NCI-H446 treated with DMSO at 0.1 percent for 48 hours (cell line): ENCODE measurements at places on chromosomes 5 and 9.

GRCh38 chr5:42689391-42689790 lies 67.2 kb upstream of the CCDC152 start:
- DNase-seq = no peak

GRCh38 chr5:161274951-161275350 lies 271.6 kb downstream of the GABRB2 start:
- no peak for DNase-seq

DNA sequence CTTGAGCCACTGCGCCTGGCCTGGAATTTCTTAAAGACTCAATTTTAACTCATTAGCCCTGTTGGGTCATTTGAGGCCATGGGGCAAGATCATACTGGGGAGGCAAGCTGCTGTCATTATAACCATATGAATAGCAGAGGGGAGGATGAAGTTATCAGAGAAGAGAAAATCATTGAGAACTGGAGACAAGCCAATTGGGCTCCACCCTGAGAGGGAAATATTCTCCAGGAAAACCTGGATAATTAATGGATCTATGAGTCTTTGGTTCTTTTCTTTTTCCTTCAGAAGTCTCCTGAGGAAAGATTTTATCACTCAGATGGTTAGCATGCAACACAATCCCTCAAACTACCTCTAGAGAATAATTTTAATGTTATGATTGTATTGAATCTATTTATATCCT lies 569.6 kb upstream of the TUSC1 start:
- DNase-seq = no peak

- DNase-seq = no peak
Observed at GRCh38 chr9:112072721-112073638, 102.1 kb downstream of the SUSD1 start.

GRCh38 chr5:9057406-9058000 lies 488.4 kb downstream of the SEMA5A start:
- DNase-seq = no peak

DNA sequence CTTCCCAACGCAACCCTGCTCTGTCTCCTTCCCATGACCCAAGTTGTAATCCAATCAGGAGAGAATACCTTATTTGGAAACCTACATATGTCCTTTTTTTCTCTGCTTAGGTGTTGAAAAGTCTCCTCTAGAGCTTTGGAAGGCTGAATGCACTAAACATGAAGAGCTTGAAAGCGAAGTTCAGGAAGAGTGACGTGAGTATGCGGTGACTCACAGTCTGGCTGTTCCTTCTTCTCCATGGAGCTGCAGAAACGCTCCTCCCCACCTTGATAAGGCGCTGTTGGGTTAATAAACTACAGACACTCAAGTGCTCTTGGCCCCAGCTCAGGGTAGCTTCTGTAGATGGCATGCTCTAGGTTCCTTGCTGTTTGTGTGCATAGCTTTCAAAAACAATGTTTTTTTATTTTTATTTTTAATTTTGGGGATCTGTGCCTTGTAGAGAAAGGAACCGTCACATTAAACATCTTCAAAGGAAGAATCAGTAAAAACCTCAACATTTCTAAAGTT lies 30.7 kb downstream of the RAI14 start:
- DNase-seq = no peak

- DNase-seq = no peak
Observed at GRCh38 chr5:31153521-31153920, 40.0 kb upstream of the CDH6 start.

- DNase-seq = no peak
Observed at GRCh38 chr9:115015018-115015635, 84.7 kb upstream of the TNFSF8 start.

DNA sequence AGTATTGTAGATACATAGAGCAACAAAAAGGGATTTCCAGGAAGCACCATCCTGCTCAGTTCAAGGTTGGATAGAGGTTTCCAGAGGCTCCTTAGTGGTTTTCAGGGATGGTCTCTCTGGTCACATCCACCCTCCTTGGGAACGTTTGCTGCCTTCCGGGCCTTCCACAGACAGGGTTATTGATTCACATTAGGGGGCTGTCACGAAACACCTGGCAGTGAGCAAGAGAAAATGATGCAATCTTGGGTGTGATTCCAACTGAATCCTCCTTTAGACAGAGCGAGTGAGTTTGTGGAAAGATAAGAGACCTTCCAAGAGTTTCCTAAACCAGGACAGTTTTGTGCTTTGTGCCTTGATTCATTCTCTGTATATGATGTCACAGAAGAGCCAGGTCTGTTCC lies 43.8 kb upstream of the CTSL start:
- no peak for DNase-seq

DNA sequence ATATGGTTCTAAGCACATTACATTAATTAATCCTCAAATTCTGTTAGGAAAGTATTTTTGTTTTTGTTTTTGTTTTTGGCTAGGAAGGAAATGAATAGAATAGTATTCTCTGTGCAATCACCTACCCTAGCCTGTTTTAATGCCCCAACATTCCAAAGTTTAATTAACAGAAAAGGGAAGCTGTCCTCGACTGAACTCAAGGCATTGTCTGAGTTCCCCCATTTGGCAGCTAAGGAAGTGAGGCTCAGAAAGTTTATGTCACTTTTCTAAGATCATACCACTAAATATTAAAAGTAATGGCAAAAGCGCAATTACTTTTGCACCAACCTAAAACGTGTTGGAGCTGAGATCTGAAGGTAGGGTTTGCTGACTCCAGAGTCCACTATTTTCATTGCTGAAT lies 59.8 kb downstream of the FGF1 start:
- DNase-seq = no peak

GRCh38 chr5:50995285-50995942 lies 329.0 kb downstream of the PARP8 start:
- no peak for DNase-seq

GRCh38 chr9:120310035-120310434 lies 269.9 kb downstream of the CDK5RAP2 start:
- DNase-seq = no peak

DNA sequence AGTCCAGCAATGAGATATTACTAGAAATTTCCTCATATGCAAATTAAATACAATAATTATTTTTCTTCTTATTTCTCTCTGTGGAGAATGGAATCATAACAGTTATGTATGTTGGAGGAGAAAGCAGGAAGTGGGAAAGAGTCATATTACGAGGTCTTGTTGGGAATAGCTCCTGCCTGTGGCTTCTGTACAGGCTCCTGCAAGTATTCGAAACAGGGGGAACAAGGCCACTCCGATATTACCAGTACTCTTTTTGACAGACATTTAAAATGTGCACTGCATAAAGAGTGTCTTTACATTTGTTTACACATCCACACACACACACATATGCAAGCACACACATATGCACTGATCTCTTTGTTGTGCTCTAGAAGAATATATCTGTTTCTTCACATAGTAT lies 812.0 kb upstream of the ZNF608 start:
- DNase-seq = no peak

GRCh38 chr9:92770360-92770995 lies 5.8 kb upstream of the BICD2 start:
- no peak for DNase-seq

- no peak for DNase-seq
Observed at GRCh38 chr5:175092691-175093090, 351.3 kb downstream of the DRD1 start.

- no peak for DNase-seq
Observed at GRCh38 chr5:134577022-134577795, 51.7 kb downstream of the JADE2 start.

DNA sequence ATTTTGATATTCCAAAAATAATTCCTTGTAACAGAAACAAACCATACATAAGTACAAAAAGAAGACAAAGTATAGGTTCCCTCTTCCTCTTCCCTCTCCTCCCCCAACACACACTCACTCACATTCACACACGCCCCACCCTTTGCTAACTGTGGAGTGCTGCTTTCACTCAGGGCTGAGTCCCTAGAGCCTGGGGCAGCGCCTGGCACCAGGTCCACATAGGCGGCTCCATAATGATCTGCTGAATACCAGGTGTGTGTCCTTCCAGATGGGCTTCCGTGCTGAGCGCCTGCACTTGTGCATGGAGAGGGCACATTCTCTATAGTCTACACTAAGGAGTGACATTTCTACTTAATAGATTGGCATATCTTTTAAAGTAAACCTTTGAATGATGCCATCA lies 3.7 kb downstream of the SEMA4D start:
- no peak for DNase-seq

GRCh38 chr5:75985077-75985476 lies 98.1 kb upstream of the SV2C start:
- no peak for DNase-seq

- no peak for DNase-seq
Observed at GRCh38 chr9:98121058-98121457, 2.0 kb upstream of the TRIM14 start.

DNA sequence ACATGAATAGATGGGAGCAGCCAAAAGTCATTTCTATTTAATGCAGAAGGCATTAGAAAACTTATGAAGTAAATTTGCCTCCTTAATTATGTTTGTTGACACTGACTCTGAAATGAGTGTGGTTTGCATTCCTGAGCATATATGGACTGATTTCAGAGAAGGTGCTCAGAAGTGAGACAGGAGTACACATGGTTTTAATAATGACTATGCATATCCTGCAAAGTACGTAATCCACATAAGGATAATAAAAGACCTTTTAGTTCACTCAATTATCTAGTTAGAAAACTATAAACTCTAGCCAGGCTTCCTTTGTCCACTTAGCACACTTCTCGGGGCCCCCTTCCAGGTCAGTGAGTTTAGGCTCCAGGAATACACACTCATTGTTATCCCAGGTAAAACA lies 75.7 kb upstream of the SNX2 start:
- DNase-seq = no peak
